ENCODE measurements at places on chromosomes 11 and 22. TPM values are rescaled to one million over a fixed set of nuclear protein-coding genes. Genes with fewer than 3 reads are reported as not detected.

- DNase-seq = no peak
Measured at GRCh38 chr11:27212248-27212780, 150.7 kb downstream of the CCDC34 start.

- no peak for DNase-seq
Measured at GRCh38 chr11:87173185-87174039, 135.7 kb downstream of the TMEM135 start.

GRCh38 chr22:31626427-31627150 is 35.4 kb downstream of the PISD start:
- no peak for DNase-seq

DNA sequence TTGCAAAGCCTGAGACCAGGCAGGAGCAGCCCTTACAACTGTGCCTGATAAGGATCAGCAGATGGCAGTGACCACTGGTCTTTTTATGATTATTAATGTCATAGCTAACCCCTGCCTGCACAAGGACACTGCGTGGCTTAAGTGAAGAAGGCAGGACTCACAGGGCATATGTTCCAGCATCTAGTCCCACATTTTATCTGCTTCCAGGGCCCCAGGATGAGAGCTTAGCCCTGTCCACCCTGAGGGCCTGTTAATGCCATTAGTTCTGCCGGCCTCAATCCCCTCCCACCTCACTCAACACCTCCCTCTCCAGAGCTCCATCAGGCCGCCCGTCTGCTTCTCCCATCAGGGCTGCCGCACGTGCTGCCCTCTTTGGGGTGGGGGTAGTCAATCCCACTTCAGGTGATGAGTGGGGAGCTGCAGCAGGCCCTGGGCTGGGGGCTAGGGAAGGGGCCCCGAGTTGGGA is 33.1 kb upstream of the TSPAN18 start:
- DNase-seq = no peak

- DNase-seq = no peak
Measured at GRCh38 chr11:134425413-134425812, 13.4 kb upstream of the B3GAT1 start.

DNA sequence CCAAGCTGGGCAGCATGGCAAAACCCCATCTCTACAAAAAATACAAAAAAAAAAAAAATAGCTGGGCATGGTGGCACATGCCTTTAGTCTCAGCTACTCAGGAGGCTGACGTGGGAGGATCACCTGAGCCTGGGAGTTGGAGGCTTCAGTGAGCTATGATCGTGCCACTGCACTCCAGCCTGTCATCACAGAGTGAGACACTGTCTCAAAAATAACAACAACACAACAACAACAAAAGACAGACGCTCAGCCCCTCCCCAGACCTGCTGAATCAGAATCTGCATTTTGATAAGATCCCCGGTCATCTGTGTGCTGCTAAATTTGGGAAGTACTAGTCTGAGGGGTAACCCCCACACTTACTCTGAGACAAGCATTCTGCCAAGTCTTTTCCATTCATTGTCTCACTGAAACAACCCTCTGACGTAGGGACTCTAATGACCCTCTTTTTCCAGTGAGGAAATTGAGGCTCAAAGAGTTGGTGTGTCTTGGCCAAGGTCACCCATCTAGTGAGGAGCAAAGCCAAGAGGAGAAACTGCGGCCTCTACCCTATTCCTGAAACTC is 7.5 kb downstream of the NEFH start:
- no peak for DNase-seq

DNA sequence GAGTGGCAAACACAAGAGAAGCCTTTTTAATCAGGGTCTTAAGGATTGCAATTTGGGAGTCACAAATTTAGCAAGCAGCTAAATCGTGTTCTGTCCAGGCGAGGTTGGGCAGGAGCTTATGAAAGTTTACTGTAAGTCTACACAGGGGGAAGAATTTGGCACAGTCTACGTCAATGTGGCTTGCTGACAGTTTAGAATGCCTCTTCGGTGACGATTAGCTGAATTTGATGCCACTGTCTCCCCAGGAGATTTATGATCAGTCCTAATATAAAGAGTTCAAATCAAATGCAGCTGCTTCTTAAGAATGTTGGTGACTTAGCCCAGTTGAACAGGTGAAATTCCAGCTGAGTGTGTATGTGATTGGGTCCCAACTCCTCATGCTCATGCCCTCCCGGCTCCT is 114.1 kb upstream of the CLPB start:
- no peak for DNase-seq

The TNRC6B gene
- 51.1 TPM for total RNA-seq

DNA sequence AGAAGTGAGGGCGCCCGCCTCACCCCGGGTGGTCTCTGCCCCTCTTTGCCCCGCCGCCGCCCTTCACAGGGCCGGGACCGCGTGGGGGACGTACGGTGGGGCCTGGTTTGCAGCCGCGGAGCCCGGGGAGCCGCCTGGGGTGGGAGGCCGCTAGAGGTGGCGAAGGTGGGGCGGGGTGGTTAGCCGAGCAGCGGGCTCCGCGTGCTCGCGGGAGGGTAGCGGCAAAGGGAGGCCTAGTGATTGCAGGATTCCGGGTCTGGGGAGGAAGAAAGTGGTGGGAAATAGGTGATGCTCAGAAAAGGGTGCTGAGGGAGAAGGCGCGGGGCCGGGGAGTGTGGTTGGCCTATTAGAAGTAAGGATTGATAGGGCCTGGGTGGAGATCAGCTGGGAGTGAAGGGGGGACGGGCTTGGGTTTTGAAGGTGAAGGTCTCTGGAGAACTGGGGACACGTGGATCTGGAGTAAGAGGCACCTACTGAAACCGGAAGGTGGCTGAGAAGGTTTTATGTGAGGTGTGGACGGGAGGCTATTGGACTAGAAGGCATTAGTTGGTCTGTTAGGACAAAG is 571 bp downstream of the FAR1 start:
- no peak for DNase-seq

DNA sequence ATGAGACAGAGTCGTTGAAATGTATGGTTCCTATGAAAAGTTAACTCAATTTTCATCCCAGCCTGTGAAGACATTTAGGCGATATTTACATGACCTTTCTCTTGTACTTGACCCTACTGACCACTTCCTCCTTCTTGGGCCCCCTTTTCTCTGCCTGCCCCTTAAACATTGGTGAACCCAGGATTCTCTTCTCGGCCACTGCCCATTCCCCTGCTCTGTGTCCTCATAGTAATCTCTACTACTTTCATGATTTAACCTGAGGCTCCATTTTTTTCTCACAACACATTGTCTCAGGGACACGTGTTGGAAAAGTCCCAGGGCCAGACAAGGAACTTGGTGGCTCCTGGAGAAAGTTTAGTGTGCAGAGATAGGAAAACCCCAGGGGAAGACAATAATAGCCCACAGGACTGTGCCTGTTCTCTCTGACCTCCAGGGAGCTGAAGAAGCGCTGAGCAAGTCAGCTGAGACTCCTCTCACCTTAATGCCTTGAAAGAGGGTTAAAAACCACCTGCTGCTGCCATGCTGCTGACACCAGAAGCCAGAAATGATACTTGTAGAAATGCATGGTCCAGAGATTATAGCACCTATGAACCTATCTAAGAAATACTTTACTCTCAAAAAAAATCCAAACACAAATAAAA is 42.5 kb upstream of the SPATA19 start:
- DNase-seq = no peak

The CADM1 gene
- total RNA-seq = 27.3 TPM

The ARHGAP8 gene
- total RNA-seq = 50.5 TPM

DNA sequence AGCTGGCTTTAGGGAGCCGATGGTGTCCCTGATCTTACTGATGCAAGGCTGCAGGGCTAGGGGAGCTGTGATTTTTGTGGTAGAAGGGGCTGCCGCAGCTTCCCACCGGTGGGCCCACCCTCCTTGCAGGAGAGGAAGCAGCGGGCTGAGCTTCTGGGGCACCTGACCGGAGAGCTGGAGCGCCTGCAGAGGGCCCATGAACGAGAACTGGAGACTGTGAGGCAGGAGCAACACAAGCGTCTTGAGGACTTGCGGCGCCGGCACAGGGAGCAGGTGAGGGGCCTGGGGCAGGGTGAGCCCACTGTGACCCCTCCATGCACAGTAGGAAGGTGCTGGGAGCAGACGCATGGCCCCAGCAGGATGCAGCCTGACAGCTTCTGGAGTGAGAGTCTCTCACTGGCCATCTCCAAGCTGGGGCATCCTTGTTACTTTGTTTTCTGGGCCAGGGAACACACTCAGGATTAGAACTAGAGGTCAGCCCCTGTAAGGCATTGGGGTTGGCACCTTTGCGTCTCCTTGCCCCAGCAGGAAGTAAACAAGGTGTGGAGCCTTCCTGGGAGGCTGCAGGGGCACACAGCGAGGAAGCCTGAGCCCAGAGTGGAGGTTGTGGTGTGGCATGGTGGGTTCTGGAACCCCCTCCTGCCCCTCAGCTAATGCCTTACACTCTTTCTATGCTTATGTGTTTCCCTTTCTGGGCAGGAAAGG is 66.7 kb downstream of the CEP164 start:
- DNase-seq = no peak

- peak; percentile 1 for DNase-seq
Measured at GRCh38 chr22:49355211-49355920, 472.3 kb downstream of the BRD1 start.

The IFITM2 gene
- 616 TPM for total RNA-seq

DNA sequence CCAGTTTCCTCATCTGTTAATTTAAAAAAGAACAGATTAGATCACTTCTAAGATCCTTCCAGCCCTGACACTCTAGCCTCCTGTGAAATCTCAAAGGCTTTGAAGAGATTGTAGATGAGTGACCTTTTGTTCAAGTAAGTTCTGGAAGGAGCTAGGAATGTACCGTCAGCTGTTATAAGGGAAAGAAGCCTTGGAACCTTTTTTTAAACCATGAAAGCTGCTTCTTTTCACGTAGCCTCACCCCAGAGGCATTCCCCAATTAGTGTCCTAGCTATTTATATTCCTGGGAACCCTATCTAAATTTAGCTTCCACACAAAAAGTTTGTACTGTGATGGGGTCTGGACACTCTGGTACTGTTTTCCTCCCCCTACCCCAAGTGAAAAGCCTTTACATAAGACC is 35.8 kb upstream of the SLN start:
- DNase-seq = no peak

GRCh38 chr11:107808521-107808920 is 50.1 kb downstream of the SLC35F2 start:
- no peak for DNase-seq

DNA sequence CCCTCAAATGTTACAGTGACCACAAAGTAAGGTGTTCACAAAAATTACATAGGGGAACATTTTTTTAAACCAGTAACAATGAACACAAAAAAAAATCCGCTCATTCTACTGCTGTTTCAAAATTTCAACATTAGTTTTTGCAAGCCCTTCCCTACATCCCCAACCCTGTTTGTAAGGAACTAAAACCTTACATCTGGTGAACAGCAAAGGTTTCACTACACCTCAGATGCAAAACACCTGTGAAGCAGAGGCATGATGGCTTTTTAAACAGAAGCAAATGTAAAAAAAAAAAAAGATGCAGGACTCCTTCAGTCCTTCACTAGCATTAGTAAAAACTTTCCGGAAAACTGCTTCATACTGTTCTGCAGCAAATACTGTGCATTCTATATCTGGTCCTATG is 50.0 kb upstream of the API5 start:
- no peak for DNase-seq

DNA sequence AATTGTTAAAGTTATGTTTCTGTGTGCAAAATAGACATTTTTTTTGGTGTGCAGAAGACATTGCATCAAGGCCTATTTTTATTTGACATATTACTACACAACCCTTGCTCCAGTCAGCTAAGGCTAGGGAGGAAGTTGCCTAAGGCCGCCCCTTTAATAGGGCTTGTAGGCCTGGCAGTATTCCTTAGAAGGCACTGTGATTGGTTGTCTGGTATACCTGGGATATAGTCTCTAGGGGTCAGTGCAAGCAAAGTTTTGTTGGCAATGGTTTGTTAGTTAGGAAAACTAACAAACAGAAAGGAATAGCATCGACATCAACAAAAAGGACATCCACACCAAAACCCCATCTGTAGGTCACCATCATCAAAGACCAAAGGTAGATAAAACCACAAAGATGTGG is 16.9 kb downstream of the CCDC15 start:
- DNase-seq = no peak

All from WTC11 (cell line).